ENCODE measurements at places on chromosomes 2 and 18.
A peak's percentile ranks its signal among the peaks of the same experiment; 100 is the strongest.

GRCh38 chr18:61187971-61188370 is 145.3 kb upstream of the CDH20 start:
- no peak for DNase-seq

DNA sequence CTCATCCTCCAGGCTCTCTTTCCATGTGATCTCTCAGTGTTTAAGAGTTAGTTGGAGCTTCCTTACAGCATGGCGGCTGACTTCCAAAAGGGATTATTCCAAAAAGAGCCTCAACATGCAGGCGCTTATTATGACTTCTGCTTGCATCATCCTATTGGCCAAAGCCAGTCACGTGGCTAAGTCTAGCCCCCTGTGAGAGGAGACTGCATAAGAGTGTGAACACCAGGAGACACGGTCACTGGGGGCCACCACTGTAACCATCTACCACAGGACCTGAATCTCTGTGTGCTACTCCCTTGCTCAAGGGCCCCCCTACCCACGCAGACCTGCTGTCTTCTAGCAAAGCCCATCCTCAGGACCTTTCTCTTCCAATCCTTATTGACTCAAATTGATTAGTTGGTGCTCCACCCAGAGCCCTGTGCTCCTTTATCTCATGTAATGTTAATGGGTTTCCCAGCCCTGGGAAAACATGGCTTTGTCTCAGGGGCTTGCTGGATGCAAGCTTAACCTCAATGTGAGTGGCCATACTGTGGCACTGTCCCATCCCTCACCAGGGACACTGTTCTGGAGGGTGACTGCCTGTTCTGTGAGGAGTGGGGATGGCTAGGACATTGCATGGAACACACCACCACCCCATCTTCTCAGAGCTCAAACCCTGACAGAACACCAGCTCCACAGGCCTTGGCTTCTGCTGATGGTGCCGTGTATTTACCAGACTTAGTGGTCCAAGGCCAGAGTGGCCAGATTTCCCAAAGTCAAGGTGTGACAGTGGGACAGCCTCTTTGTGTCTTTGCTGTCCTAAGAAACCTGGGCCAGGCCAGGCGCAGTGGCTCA is 4.2 kb downstream of the IL1RN start:
- DNase-seq: no peak

DNA sequence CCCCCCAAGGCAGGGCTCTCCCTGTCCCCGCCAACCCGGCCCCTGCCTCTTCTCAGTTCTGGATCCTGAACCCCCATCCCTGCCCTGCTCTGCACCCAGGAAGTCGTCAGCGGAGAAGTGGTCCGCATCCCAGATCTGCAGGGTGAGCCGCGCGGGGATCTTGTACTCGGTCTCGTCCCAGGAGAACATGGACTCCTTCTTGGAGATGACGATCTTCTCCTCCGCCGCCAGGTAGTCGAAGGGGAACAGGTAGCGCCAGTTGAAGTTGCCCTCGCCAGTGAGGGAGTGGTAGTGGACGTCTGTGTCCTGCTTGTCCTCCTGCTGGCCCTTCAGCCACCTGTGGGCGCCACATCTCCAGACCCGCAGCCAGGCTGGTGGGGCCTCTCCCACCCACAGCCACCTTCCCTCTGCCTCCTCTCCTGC is 16.3 kb downstream of the OTOF start:
- DNase-seq: no peak

GRCh38 chr2:27016801-27017325 is 15.9 kb upstream of the TMEM214 start:
- DNase-seq: peak; percentile 61

DNA sequence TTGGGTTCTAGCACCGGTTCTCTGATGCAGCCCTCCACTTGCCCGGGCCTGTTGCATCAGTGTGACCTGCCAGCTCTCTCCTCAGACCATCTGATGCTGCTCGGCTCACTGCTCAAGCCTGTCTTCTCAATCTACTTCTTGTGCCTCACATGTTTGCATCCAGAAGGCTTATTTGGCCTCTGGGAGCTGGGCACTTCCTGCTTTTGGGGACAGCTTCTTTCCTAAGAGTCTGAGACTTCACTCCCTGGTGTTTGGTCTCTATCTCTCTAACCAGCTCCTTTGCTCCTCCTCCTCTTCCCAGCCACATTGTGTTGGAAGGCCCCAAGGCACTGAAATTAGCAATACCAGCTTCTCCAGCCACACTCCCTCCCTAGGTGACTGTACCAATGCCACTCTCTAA is 212.8 kb downstream of the CDCA7 start:
- no peak for DNase-seq

DNA sequence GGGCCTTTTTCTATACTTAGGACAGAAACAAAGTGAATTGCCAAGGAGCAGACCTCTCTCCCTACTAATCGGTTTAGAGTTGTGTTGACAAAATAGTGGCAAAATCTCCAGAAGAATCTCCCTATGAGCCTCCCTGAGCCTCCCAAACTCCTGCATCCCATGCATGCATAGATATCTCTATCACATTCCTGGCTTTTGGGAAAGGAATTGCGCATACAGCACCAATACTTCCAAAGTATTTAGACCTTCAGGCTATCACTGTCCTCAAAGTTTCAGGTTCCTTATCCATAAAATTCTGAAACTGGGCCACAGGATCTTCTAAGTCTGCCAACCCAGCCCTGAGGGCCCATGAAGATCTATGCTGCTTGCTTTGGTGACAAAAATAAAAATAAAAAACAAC is 152.1 kb downstream of the SLC8A1 start:
- DNase-seq: no peak

DNA sequence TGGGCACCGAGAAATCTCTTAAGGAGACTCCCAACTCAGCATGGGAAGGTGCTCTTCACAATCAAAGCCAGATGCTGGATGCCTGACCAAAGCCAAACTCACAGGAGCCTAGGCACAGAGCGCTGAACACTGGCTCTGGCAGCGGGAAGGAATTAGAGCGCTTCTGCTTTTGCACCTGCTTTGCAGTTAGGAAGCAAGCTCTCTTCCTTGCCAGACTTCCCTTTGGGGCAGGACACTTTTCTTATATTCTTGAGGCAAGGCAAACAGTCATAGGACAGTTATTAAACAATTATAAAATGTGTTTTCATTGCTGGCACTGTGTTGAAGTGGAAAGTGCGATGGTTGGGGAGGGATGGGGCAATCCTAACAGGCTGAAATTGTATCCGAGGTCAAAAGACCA is 79.6 kb upstream of the DNMT3A start:
- DNase-seq: no peak

DNA sequence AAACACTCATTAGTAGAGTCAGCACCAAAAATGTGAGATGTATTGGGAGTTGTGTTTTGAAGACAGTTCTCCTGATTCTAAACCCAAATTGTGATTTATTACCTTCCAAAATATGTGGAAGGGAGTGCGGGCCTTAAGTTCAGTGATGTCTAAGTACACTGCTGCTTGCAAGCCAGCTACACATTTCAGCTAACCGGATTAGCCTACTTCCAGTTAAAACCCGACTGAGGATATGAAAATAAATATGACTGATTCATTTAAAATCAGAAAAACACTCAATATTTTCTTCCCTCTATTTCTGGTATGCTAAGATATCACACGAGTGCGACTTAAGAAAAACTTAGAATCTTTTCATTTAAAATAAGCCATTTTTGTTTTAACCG is 907 bp downstream of the FHL2 start:
- DNase-seq: no peak
